K562 (cell line): ENCODE measurements at places on chromosomes 4 and X. TPM values are rescaled to one million over a fixed set of nuclear protein-coding genes. Genes with fewer than 3 reads are reported as not detected.

SPATA4 gene
- polyA plus RNA-seq, result not detected in 2 replicates

EGFL6 gene
- not detected in 2 replicates for polyA plus RNA-seq

TREX2 gene
- polyA plus RNA-seq, result 0.70 and 0.82 TPM in 2 replicates

CXCL5 gene
- polyA plus RNA-seq, result not detected in 2 replicates

MAGEH1 gene
- polyA plus RNA-seq, result 12.9 and 14.9 TPM in 2 replicates
